ENCODE measurements at places on chromosomes 4 and X.

DNA sequence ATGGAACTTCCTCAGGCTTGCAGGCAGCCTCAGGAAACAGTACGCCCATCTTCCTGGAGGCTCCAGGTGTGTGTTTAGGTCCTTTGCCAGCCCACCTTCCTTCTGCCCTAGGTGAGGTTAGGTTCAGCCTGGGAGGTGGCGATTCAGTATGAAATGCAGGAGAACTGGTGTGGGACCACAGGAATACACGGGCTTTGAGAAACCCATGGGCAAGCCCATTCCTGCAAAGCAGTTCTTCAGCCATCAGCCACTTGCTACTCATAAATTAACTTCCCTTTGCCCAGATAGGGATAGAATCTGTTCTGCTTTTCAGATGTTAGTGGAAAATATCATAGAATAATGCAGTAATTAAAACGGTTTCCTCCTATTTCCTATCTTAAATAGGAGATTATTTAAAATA, 32.2 kb downstream of the TBC1D14 start:
- no peak for DNase-seq

GRCh38 chrX:2561456-2561855, 60.7 kb upstream of the DHRSX start:
- DNase-seq: no peak

DNA sequence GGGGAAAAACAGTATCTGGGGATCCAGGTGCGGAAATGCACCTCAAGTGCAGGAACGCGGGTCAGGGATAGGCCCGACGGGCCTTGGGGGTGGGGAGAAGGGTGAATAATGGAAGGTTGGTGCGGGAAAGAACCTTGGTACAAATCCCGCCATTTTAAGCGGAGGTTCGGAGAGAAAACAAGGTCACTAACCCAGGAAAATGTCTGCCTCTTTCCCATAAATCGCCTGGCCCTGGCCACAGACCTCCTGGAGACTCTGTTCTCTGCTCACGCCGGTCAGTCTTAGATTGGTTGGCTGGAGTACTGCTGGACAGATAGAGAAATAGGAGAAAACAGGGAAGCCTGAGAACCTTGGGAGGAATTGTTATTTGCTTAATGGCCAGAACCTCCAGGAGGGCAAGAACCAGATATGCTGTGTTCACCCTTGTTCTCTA, 897 bp upstream of the FBXL5 start:
- no peak for DNase-seq

DNA sequence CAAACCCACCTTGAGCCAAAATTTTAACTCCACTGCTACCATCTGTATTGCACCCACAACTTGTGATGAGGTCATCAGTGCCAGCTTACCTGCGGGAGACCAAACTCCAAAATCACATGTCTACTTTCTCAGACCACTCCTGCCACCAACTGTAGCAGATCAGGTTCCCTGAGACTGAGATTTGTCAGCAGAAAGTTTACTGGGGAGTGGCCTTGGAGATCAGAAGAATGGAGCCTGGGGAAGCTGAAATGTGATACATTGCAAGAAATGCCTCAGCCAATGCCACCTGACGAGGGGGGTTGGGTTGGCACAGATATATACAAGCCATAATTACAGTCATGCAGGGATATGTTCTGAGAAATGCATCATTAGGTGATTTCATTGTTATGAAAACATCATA, 19.1 kb downstream of the HAUS3 start:
- DNase-seq: no peak

DNA sequence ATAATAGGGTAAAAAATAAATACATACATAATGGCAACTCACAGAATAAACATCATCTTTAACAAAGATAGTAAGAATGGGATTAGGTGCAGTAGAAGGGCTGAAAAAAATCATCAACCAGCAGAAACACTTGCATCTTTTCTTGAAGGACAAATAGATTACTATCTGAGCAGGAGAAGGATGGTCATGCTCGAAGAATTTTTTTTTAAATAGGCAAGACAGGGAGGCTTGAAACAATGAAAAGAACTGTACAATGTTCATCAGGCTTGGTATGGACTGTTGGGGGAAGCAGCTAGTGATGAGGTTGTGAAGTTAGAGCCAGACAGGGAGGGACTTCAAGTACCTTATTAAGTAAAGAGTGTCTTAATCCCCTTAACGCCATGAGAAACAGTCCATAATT, 167.4 kb upstream of the LDB2 start:
- no peak for DNase-seq
